Right atrium auricular region (tissue), 2 donors: ENCODE measurements at places on chromosomes 16 and 17.

- no peak for DNase-seq
Observed at GRCh38 chr16:4611337-4612021, 3.2 kb downstream of the UBALD1 start.

GRCh38 chr17:11490171-11490755 lies 108.0 kb upstream of the DNAH9 start:
- peak; percentile 16 for DNase-seq

DNA sequence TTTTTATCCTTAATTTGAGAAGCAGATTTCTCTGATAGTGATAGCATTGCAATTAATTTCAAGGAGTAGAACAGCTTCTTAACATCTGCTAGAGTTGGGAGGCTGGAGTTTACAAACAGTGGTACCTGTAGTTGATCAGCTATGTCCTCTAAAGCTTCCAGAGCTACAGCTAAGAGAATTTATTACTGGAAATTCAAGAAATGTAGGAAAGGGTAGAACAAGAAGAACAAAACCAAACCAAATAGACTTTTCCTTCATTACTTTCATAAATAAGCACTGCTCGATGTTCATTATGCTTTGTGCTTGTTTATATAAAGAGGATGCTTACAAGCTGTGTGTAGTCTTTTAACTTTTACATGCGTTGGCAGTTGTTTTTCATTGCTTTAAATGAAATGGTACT lies 333.6 kb upstream of the TBX2 start:
- DNase-seq, result no peak

- DNase-seq, result no peak
Observed at GRCh38 chr17:80879723-80880647, 111.7 kb upstream of the CHMP6 start.

- DNase-seq, result no peak
Observed at GRCh38 chr17:51097708-51098446, 22.8 kb downstream of the SPAG9 start.

- DNase-seq, result no peak
Observed at GRCh38 chr16:69270831-69271230, 40.3 kb upstream of the VPS4A start.

DNA sequence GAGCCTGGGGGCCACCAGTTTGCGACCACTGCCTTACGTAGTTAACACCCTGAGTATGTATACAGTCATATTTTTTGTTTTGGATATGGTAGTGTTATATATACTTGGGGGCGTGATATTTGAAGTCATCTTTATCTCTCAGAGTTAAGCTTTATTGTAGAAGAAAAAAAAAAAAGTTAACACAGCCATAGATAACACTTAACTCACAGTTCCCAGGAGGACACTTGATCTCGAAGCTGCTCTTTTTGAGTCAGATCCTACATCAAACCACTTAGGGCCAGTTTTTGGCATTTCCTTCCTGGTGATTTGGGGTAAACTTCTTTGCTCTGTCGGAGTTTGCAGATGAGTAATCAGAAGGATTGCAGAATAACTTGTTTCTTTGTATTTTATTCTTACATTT lies 5.8 kb downstream of the ITPRIPL2 start:
- DNase-seq, result no peak

- no peak for DNase-seq
Observed at GRCh38 chr16:21179983-21180365, 21.5 kb downstream of the LDAF1 start.

DNA sequence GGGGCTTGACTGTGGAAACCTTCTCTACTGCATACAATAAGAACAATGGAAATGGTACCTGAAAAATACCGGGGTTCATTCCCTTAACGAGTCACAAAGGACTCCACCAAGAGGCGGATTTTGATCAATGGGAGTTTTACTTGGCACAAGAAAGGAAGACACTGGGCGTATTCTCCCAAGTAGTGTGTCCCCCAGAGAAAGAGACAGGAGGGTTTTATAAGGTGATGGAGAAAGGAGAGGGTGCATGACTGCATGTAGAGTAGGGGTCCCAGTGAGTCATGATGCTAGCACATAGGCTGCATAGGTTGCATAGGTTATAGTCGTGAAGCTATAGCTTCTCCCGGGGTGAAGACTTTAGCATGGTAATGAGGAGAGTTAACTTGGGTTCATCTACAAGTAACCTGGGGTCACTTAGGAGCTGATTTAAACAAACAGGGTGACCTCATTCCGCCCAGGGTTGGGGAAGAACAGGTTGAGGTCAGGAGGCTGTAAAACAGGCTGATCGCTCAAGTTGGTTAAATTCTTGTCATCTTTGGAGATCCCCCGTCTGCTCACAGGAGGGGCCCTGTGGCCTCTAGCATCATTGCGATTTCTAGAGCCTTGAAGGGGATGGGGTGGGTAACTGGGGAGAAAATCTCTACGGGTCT lies 1.5 kb downstream of the MPV17L start:
- no peak for DNase-seq

DNA sequence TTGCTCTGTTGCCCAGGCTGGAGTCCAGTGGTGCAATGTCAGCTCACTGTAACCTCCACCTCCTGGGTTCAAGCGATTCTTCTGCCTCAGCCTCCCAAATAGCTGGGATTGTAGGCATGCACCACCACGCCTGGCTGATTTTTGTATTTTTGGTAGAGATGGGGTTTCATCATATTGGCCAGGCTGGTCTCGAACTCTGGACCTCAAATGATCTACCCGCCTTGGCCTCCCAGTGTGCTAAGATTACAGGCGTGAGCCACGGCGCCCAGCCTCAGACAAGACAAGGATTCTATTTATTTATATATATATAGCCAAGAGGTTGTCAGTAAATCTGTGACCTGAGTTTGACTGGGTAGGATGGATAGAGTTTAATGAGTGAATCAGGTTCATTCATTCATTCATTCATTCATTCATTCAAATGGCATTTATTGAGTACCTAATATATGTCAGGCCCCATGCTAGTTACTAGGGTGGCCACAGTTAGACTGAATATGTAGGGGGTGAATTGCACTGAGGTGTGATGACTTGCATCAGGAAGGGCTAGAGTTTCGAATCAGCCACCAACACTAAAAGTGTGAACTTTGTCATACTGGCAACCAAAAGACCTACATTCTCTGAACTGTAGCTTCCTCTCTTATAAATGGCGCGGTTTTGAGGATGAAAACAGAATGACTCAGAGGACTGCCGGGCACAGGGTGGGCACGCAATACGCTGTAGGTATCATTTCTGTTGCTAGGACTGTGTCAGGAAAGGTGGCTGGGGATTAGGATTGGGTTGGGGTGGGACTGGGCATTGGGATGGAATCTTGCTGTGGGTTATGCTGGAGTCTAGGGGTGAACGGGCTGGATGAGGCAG lies 37.8 kb downstream of the ITGAE start:
- DNase-seq, result no peak

- DNase-seq, result no peak
Observed at GRCh38 chr17:34539881-34540280, 39.5 kb upstream of the TMEM132E start.

DNA sequence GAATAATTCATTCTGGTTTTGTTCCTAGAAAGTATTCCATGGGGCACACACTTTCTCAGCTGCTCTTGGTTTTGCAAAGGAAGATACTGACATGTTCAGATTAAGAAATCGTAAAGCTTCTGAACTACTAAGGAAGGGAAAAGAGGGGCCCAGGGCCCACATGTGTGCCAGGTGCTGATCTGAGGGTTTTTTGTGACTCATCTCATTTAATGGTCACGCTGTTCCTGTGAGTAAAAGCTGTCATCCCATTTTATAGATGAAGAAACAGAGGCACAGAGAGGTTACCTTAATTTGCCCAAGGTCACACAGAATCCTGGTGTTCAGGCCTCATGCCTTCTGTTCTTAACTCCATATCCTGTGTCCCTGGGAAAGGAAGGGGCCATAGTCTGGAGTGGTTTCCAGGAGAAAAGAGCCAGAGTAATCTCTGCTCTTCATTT lies 113.2 kb downstream of the MSI2 start:
- DNase-seq, result no peak

DNA sequence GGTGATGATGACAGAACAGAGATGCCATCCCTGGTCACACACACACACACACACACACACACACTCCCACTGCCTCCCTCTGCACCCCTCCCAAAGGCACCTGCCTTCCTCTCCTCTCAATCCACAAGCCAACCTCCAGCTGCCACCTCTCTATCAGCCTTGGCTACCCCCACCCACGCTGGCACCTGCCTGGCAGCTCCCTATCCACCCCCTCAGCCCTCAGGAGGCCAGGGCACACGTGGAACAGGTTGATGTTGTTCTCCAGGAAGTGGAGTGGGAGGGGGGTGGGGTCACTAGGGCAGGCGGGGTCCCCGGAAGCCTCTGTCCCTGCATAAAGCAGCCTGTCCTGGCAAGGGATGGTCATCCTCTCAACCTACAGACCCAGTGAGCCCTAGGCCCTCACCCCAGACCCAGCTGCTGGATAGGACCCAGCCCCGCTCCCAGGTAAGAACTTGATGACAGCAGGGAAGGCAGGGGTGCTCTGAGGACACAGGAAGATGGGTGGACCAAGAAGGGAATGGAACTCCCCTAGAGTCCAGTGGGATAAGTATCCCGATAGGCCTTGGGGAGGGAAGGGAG lies at the start of gene GSDMA:
Gene GSDMA, plus strand, starts transcription at position 363 of the 579 bp plus-strand sequence. CDS start 2,684 bp downstream, outside the sequence.
- no peak for DNase-seq

DNA sequence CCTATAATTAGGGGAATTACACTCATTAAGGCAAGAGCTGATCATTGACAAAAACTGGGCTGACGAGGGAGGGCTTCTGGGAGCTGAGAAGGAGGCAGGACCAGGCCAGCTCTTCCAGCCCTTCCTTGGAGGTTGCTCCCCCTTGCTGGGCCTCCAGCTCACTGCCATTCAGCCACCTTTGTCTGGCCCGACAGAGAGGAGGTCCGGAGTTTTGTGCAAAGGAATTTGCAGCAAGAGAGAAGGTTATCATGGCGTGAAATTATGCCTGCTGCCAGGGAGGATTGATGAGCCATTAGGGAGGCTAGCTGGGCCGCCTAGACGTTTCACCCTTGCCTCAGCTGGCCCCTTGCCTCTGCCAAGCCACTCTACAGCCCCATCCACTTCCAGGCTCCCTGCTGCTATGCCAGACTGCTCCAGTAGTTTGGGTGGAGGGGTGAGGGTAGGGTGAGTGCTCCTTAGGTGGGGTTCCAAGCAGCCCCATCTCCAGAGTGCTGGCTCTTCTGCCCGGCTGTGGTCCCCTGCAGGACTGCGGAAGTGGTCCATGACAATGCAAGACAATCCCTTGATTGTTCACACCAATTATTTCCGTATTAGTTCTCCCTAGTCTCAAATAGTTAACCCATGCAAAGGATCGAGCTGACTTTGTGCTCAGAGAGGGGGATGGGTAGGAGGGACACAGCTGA lies 17.1 kb upstream of the PHF12 start:
- no peak for DNase-seq

DNA sequence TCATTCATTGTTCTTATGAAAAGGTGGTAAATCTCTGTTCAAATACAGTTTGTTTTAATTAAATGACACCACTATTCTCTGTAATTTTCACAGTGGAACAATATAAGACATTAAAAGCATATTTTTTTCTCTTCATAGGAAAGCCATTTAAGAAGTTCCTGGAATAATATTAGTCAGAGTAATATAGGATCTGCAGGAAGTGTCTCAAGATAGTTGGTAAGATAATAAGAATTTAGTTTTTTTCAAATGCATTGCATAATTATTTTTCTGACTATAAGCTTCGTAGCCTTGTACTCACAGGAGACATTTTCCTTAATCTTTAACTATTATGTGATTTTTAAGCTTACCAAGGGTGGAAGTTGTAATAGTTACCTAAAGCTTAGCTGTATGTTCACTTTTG lies 16.9 kb downstream of the STXBP4 start:
- no peak for DNase-seq

GRCh38 chr17:30952638-30953393 lies 18.0 kb upstream of the RNF135 start:
- no peak for DNase-seq

DNA sequence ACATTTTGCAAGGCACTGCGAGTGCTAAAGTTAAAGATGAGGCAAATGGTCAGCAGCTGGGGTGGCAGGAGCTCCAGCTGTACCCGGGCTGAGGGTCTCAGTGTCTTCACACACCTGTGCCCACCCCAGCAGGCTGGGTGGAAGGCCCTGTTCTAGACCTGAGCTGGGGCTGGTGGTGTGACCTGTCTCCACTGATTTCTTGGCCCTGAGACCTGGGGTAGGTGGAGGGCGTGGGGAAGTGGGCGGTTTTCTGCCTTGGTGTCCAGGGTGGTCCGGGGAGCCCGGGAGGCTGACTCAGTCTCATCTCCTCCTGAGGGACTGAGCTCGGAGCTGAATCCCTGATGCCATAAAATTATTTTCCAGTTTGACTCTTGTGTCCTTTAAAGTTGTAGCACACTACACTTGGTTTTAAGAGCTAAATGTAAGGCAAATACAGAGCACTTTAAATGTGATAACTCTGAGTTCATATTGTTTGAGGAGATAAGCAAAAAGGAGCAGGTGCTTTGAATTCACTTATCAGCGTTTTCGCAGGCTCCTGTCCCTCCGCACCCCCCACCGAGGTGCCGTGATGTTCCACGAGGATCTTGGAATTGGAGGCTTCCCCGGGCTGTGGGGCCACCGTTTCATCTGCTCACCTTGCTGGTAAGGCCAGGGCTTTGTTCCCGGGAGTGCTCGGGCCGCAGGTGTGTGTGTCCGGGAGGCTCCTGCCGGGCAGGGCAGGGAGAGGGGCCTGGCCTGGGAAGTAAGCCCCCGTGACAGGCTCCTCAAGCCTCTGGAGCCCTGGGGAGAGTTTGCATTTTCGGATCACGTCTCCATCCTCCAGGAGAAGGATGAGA lies 117.0 kb downstream of the AATF start:
- no peak for DNase-seq

DNA sequence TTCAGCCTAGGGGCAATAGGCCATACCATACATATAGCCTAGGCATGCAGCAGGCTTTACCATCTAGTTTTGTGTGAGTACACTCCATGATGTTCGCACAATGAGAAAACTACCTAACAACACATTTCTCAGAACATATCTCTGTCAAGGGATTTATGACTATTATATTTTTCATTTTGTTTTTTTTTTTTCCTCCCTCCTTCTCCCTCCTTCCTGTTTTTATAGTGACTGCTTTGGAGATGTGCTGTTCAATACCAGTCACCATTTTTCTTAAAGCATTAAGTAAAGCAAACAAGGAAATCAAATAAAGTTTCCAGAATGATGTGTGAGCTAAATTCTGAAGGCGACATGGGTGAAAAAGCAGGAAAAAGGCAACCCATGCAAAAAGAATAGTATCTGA lies 194.6 kb downstream of the STX8 start:
- no peak for DNase-seq

- no peak for DNase-seq
Observed at GRCh38 chr17:73160980-73161630, 3.7 kb upstream of the SSTR2 start.

- DNase-seq, result no peak
Observed at GRCh38 chr17:57588086-57588485, 157.0 kb downstream of the CCDC182 start.

DNA sequence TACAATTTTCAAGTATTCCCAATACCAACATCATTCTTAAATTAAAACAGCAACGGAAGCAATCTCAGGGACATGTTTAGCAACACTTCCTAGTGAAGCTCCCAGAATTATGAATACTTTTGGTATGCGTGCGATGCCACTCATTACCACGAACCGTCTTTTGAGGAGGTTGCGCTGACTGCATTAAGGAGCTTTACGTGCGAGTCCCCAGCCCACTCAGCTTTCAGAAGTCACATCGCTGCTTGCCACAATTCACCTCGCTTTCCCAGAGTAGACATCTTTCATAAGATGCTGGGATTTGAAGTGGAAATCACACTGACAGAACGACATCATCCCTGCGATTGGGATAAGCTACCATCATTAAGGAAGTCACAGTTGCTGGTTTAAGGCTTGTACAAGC lies 441.6 kb upstream of the HSBP1 start:
- no peak for DNase-seq

- no peak for DNase-seq
Observed at GRCh38 chr16:50265260-50265659, 1.1 kb upstream of the ADCY7 start.
